Epithelial cell of proximal tubule (primary cell): ENCODE measurements at places on chromosomes 11 and 22.

GRCh38 chr11:92050305-92050704, 174.3 kb upstream of the FAT3 start:
- DNase-seq, result peak; percentile 63

DNA sequence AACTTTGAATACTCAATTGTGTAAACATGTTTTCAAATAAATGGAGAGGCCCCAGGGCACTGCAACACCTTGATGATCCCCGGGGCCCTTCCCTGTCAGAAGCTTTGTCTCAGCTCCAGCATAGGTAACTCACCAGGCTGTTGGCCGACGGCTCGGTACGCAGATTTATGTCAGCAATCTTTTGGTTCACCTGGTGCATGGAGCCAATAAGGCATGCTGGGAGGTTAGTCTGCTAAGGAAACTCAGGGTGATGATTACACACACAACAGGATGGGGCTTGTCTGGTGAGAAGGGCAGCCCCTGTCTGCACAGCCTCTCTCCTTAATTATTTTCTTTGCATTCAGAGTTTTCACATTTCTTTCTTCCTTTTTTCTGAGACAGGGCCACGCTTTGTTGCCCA, 10.8 kb downstream of the FAM227A start:
- DNase-seq, result no peak

- DNase-seq, result no peak
Measured at GRCh38 chr11:45918331-45918941, 759 bp upstream of the PEX16 start.

DNA sequence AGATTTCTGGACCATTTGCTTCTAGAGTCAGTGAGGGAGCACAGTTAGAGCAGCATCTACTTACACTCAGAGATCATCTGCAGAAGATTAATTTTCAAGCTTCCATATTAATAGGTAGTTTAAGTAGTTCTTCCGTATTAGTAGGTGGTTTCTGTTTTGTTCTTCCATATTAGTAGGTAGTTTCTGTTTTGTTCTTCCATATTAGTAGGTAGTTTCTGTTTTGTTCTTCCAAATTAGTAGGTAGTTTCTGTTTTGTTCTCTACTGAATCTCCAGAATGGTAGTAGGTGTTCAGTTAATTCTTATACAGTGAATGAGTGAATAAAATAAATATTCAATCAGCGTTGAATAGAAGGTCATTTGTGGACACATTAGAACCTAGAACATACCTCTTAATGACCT, 175.7 kb downstream of the TMEM135 start:
- no peak for DNase-seq

DNA sequence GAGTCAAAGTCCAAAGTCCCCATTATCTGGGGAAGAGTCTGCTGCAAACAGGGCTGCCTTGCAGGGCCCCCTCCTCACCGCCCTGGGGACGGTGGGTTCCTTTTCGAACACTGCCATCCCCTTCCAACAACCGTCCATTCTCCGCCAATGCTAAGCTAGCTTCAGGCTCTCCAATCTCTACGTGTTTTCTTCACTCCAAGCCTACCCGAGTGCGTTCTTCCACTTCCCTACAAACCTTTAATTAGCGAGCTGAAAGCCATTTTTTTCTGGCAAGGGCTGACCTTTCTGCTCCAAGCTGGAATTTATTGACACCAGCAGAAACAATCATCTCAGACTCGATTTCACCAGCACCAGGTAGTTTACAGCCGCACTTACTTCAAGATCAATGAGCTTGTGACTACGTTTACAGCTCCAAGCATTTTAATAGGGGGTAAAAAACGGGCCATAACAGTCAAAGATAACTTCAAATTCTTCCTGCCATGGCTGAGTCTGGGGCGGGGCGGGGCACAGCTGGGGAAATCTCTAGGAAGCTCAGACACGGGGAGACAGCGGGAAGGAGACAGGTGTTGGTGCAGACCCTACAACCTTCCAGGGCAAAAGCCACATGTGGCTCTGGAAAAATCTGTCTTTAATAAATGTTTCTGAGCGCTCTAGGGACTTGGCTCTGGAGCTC, 82.2 kb downstream of the PHF21B start:
- DNase-seq, result no peak

GRCh38 chr11:57527056-57527631, 3.4 kb downstream of the TIMM10 start:
- no peak for DNase-seq

DNA sequence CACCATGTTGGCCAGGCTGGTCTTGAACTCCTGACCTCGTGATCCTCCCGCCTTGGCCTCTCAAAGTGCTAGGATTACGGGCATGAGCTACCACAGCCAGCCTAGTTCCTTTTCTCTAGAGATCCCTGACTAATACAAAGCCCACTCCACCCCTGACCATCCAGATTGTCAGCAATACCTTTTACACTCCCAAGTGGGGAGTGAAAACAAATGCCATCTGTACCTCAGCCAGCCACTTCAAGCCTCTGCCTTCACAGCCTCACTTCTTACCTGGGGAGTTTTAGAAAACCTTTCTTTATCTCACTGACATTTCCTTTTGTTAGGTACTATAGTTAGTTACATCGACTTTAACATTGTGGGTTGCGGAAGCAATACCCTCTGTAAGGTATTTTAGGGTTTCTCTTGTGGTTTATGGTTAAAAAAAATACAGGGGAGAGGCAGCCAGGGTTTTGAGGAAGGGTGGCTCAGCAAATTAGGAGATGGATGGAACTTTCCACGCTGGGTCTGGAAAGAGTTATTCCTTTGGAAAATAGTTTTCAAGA, 8.9 kb downstream of the TOM1 start:
- no peak for DNase-seq

DNA sequence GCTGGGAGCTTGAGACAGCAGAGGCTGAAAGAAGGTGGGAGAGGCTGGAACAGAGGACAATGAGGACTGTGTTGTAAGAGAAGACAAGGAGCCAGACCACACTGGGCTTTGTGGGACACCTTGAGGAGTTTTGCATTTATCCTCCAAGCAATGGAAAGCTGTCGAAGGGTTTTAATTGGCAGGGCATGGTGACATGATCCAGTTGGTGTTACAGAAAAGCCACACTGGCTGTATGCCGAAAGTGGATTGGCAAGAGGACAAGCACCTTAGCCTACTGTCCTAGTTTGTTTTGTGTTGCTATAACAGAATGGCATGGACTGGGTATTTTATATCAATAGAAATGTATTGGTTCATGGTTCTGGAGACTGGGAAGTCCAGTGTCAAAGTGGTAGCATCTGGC, 14.0 kb upstream of the APLNR start:
- DNase-seq, result no peak

DNA sequence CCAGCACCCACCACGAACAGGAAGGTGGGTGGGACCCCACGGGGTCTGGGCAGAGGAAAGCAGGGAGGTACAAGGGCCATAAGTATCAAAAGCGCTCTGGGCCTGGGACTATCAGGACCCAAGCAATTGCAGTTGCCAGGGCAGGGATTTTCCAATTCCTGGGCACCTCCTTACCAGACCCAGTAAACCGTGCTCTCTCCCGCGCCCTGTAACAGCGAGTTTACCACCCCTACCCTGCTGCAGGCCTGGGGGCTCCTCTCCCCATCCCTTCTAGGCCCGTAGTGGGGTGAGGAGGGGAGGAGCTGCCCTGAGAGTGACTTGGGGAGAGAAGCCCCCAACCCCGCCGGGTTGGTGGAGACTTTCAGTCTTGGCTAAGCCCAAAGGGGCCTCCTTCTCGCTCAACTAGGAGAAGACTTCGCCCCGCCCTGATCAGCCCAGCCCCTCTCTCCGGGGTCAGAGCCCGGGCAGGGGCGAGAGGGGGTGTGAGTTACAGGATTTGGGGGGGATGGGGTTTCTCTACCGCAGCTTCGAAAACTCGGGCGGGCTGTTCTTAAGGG, 5.4 kb downstream of the PAX6 start:
- no peak for DNase-seq

DNA sequence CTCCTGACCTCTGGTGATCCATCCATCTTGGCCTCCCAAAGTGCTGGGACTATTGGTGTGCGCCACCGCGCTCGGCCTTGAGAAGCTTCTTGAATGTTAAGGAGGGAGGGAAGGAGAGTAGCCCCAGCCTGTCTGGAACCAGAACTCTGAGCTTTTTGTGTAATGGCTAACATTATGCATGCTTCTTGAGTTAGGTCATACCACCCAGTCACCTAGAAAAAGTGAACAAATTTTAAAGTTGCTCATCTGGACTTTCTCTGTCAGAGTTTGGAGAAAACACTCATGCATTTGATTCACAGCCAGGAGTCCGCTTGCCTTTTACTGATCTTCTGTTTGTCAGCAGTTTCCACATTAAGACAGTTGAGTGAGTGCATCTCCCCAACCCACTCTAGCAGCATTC, 82.1 kb downstream of the PPP6R3 start:
- DNase-seq, result peak; percentile 85
